ENCODE measurements at places on chromosomes 3 and 15.

DNA sequence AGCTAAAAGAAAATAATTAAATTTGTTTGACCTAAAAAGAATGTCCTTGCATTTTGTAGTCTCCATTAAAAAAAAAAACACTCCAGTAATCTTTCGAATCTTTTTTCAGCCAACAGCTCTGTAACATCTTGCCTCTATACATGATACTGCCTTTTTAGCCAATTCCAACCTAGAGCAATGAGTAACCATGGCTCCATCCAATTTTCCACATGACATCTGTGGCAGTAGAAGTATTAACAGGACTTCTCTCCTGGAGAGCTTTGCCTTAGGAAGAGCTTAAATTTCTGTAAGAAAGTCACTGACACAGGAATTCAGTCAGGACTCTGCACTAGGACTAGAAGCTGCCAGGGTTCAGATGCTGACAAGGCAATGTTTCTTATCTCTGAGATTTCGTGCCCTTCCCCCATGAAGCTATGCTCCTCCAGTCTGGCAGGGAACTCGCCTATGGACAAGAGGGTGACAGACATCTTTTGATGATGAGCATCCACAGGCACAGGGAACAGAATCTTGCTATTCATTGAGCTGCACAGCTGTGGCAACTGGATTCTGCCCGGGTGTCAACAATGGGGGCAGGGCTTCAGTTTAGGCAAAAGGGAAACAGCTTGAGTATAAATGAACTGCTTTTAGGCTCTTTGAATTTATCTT, 81.8 kb downstream of the ALCAM start:
- DNase-seq = no peak

- DNase-seq = no peak
These were observed 618.0 kb downstream of the CADM2 start for GRCh38 chr3:85576697-85577200.

- no peak for DNase-seq
These were observed 22.9 kb downstream of the CCDC39 start for GRCh38 chr3:180656406-180656805.

- DNase-seq = no peak
These were observed 503.6 kb upstream of the NAALADL2 start for GRCh38 chr3:174355505-174355904.

DNA sequence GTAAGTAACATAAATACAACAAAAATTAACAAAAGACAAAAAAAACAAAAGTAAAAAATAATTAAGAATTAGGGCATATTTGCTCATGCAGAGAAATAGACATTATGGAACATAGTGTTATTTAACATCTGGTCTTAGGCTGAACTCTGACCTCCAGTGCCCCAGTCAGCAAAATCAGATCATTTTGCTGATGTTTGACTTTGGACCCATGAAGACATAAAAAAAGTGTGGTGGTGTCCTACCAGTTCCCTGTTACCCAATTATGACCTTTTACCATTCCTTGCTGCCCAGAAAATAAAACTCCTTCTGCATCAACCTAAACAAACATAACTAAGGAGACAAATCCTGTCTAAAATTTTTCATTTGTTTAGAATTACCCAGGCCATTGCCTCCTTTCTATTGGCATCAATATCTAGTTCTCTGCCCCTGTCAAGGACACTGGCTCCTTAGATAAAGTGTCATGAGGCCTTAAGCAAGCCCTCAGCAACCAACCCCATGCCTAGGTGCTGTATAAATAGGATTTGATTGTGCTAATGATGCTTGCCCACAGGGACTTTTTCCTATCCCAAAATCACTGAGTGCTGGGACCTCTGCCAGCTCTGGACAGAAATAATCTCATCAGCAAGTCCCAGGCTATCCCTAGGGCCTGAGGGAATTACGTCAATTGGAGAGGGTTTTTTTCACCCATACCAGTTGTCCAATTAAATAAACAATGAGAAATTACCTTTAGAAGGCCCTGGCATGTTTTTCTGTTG, 334.5 kb upstream of the UMPS start:
- no peak for DNase-seq

DNA sequence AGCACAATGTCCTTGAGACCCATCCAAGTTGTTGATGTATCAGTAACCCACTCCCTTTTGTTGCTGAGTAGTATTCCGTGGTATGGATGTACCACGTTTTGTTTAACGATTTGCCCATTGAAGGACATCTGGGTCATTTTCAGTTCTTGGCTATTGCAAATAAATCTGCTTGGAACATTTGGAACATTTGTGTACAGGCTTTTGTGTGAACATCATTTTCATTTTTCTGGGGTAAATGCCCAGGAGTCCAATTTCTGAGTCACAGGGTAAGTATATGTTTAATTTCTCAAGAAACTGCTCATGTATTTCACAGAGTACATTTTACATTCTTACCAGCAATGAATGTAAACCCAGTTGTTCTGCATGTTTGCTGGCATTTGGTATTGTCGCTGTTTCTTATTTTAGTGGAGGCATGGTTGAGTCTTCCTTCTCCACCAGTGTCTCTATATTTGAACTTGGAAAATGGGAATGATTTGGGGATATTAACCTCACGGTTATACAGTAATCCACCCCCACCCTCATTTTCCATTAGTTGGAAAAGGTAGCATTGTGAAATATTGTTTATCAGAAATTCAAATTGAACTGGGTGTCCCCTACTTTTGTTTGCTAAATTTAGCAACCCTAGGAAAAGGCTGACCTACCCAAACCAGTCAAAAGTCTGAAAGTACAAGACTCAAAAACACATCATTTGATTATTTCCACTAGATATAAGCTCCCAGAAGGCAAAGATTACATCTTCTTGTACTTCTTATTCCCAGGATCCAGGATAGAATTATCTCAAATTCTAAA, 30.8 kb downstream of the POMGNT2 start:
- no peak for DNase-seq

DNA sequence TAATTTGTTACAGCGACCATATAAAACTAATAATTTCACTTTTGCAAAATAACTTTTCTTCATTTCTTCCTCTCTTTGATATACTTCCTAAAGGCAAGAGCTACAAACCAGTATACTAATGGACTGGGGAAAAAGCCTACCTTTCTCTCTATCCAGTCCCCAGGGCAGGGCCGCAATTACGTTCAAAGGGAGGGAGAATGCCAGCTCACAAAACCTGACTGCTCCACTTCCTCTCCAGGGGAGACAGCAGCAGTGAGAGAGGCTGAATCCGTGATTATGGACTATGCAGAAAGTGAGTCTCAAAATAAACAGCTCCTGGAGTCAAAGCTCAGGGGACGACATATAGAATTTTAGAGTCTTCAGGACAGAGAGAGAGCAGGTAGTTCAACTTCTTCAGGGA, 126.9 kb upstream of the HES1 start:
- no peak for DNase-seq

DNA sequence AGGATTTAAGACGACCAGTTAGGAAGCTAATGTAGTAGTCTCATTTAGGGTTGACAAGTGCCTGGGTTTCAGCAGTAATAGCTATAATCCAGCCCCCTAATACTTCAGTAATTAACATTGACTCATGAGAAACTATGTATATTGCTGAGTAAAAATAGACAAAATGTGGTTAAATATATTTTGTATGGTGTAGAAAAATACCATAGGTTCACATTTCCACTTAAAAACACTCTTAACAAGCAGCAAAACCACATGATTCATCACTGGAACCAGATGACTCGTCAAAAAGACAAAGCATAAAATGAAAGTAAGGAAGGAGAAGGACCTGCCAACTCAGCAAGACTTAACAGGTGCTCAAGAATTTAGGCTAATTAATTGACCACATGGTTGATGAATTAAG, 288.9 kb downstream of the EFHB start:
- DNase-seq = no peak

DNA sequence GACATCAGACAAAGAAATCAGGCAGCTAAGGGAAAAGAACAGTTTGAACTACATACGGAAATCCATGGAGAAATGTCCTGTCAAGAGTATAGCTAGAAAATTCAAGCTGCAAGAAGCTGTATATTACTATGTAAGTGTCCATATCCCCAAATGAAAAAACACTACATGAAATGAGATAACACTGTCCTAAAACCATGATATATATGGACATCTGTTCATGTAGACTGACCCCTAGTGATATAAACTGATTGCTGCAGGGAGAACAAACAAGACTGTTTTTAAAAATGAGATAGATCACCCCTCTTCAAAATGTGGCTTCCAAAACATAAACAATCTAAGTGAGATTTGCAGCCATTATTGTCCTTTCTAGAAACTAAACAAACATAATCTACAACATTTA, 985.6 kb downstream of the EPHA3 start:
- DNase-seq = no peak

GRCh38 chr3:10320320-10320677, 613 bp downstream of the SEC13 start:
- DNase-seq = no peak

GRCh38 chr3:185685231-185686035, 99.3 kb downstream of the SENP2 start:
- no peak for DNase-seq

GRCh38 chr15:77516786-77517185, 96.1 kb downstream of the HMG20A start:
- DNase-seq = no peak

DNA sequence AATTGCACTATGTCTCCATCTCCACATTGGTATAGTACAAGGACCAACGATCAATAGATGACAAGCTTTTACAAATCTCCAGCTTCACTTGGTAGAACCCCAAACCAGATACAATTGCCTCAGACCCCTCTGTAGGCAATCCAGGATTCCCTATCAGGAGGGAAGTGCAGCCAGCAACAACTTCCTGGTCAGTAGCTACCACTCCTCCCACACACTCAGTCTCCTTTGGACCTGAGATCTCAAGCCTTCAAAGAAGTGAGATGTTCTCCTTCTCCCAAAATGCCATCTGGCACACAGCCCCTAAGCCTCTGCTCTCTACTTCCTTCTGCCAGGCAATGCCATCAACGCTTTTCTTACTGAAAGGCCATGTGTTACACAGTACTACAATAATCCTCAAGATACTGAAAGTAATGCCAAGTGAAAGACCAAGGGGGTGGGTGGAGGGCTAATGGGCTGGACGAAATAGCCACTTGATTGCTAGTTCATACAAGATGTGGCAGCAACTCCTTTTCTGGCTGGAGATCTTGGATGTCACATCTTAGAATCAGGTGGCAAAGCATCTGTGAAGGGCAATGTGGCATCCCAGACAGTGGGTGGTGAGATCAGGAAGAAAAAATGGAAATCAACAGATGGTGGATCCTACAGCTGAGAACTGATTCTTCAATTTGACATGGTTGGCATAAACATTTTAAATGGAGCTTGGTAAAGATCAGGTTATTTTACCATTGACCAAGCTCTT, 75.3 kb upstream of the ACP3 start:
- no peak for DNase-seq

- no peak for DNase-seq
These were observed 91.8 kb upstream of the PFN2 start for GRCh38 chr3:150062492-150062891.

GRCh38 chr3:186414735-186415419, 52.8 kb upstream of the DGKG start:
- DNase-seq = no peak

DNA sequence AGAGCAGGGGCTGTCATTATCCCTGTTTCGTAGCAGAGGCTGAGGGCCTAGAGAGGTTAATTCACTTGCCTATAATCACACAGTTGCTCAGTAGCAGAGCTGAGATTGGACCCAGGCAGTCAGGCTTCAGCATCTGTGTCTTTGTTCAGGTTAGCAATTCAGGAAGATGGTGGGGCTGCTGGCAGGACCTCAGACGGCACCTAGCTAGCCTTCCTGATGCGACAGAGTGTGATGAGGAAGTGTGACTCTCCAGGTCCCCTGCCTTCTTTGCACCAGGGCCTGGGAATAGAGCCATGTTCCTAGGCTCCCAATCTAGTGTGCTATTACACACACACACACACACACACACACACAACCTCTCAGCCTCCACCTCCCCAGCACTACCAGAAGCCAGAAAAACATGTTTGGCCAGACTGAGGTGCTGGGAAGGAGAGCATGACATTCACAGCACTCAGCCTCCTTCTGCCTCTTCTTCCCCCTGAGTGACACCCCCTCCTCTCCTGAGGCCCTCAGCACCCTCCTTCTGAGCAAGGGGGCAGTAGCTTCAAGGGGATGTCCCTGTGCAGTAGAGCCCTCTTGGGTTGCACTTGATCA, 88.9 kb downstream of the TLE3 start:
- DNase-seq = no peak

DNA sequence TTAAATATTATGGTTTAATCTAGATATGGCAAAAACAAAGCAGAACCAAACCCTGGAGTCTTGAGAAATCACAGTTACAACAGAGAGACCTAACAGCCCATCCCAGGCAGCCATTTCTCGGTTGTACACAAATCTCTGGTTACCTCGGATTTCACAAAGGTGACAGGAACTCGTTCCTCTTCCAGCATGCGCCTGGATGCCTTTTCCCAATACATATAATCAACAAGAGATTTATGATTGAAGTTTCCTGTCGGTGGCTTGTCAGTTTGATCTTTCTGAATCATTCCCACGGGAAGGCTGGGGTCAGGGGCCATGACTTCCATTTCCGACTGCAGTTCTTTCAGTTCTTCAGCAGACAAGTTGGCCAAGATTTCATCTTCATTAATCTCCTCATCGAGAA, 445 bp downstream of the LMOD3 start:
- DNase-seq = no peak

GRCh38 chr3:73623346-73623745, 1.4 kb downstream of the PDZRN3 start:
- DNase-seq = no peak

DNA sequence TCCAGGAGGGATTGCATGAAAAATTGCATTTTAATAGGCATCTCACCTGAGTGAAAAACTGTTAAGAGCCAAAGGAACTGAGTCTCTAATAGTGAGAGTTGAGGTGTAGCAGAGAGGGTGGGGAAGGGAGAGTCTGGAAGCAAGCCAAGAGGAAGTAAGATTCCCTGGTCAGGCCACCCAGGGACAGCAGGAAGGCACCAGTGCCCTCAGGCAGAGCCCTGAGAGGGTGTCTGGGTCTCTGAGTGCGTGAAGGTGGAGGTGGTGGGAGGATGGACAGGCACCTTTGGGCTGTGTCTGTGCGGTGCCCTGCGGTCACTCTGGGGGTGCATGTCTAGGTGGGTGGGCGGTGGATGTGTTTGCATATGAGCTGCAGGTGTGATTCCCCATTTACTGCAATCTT, 300.4 kb upstream of the ROPN1 start:
- no peak for DNase-seq

DNA sequence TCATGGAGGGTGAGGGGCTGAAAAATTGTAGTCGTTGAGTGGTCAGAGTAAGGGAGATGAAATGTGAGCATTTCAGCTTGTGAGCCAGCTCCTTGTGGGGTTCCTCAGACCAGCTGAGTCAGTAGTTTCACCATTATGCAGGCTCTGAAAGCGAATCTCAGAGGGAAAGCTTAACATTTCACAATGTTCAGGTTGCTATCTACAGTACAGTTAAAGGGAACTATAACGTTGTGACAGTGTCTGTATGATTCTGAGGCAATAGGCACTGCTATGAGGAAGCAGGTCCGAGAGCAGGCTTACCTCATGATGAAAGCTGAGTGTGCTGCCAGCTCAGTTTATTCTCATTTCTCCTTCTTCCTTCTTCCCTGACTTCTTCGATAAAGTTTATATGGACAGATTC, 469.6 kb downstream of the EDEM1 start:
- no peak for DNase-seq
